ENCODE measurements at places on chromosomes 7 and 10. TPM values are rescaled to one million over a fixed set of nuclear protein-coding genes. Genes with fewer than 3 reads are reported as not detected.

DNA sequence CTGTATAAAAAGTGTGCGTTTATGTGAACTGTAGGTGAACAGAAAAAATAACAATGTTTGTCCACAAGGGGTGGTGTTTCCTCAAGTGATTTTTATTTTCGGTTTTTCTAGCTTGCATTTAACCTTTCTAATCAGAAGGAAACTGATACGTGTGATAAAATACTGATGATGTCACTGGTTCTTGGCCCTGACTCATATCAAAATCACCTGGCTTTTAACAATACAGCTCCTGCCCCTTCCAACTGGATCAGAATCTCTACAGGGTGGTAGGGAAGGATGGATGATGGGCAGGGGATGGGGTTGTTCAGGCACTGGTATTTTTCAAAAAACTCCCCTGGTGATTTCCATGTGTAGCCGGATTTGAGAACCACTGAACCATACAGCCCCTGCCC is 10.9 kb downstream of the NPFFR1 start:
- DNase-seq: no peak

DNA sequence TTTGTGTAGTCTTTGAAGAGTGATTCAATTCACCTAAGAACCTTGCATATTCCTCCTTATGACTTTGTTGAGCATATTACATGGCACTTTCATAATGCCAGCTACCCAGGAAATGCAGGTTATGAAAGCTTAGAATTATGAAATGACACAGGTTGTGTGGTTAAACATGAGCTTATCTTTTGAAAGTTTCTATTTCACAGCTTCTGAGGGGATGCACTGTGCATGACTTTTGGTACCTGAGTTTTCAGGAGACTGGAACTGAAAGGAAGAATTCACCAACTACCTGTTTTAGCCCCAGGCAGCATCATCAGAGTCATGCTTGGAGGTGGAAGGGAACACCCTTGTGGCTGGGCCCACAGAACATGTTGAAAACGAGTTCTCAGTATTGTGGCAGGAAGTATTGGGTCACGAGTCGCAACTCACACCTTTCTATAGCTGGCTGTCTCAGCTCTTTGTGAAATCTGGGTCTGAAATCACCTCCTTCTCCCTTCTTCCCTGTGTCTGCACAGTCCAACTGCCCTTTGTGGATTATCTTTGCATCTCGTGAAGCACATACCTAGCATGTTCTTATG is 228.2 kb downstream of the PTEN start:
- no peak for DNase-seq

WEE2 gene
- total RNA-seq: 0.16 TPM

ALKBH4 gene
- 14.3 TPM for total RNA-seq

Data from occipital lobe (tissue), 3 donors.